Fibroblast of the aortic adventitia (primary cell): ENCODE measurements at places on chromosomes 12 and 14.

DNA sequence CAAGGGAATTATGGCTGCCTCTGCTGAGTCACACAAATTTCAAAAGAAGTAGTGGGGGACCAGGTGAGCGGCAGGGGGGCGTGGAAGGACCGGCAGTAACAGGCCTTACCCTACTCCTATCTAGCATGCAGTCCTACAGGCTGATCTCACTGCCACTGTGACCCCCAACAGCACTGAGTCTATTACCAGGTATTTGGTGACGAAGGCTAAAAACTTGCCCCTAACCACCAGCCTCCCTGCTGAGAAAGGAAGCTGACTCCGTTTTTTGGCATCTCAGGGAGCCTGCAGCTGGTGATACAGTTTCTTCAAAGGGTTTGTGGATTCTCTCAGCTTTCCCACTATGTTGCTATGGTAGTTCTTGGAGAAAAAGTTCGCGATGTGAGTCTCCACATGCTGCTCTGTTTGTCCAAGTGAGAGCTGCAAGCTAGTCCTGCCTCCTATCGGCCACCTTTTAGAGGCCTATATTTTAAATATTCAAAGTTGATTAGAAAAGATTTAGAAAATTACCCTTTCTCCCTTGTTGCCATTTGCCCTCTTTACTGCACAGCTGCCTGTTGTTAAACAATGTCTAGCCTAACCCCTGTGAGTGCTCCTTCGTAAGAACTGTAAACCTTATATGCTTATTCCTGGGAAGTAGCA, 57.1 kb upstream of the SLCO1B1 start:
- peak; percentile 1 for DNase-seq

DNA sequence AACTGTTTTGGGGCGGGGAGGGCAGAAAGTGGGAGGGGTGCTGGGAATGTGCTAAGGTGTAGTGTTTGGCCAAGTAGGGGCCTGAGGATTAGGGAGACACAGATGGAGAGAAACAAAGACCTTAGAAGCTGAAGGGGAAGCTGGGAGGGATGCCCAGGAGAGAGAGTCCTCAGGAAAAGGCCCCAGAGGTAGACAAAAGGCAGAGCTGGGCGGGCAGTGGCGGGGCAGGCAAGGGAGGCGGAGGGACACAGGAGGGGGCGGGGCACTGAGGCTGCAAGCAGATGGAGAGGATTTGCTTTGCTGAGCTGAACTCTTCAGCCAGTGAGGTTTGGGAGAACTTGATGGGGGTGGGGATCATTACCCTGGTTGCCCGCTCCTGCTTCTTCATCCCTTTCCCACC, 2.8 kb downstream of the PTMS start:
- no peak for DNase-seq

DNA sequence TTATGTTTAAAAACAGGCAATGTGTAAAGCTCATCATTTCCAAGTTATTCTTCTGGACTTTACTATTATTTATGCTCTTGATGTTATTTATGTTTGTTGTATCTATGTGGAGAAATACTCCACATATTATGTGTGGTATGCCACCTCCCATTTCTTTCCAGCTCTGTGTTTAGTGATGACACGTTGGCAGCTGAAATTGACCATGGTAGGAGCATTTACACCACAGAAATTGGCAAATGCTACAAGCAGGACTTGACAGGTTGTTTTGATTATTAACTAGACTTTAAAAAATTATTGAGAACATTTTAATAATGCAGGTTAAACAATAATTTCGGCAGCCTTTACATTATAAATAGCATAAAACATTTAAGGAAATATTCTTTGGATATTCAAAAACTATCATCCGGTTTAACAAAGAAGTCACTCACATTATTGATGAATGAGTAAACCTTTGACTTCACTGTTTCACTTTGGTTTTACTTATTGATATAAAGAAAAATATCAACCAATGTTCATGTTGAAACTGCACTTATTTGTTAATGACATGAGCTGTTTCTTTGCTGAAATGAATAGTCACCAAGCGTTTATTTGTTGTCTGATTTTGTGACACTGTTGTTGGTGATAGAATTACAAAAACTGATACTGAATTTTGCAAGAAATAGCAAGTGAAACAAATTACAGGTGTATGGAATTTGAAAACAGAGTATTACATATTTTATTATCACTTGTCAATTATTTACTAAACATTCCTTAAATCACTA, 76.8 kb downstream of the HMGA2 start:
- DNase-seq, result no peak

- no peak for DNase-seq
These were observed 373.5 kb upstream of the TBX3 start for GRCh38 chr12:115057445-115057844.

- DNase-seq, result peak; percentile 59
These were observed 365.6 kb downstream of the DPF3 start for GRCh38 chr14:72528059-72528862.

DNA sequence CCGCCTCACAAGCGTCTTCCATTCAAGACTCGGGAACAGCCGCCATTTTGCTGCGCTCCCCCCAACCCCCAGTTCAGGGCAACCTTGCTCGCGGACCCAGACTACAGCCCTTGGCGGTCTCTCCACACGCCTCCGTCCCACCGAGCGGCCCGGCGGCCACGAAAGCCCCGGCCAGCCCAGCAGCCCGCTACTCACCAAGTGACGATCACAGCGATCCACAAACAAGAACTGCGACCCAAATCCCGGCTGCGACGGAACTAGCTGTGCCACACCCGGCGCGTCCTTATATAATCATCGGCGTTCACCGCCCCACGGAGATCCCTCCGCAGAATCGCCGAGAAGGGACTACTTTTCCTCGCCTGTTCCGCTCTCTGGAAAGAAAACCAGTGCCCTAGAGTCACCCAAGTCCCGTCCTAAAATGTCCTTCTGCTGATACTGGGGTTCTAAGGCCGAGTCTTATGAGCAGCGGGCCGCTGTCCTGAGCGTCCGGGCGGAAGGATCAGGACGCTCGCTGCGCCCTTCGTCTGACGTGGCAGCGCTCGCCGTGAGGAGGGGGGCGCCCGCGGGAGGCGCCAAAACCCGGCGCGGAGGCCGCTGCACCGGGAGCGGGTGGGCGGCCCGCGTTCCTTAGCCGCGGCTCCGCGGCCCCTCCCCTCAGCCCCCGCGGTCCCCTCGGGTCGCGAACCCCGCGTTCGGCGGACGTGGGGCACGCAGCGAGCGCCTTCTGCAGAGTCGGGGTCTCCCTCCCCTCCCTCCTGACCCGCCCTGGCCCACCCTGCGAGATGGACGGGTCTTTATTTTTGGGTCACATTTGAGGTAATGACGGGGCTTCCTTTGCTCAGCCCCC, at the start of gene UBC:
TSS of gene UBC (minus strand) at position 259 of the 847 bp plus-strand sequence. CDS start 879 bp downstream, outside the sequence.
- DNase-seq, result peak; percentile 97

GRCh38 chr12:51860986-51861385, 12.5 kb upstream of the FIGNL2 start:
- no peak for DNase-seq

- DNase-seq, result no peak
These were observed 82.0 kb downstream of the BTG1 start for GRCh38 chr12:92063641-92064040.

- DNase-seq, result no peak
These were observed 155.8 kb downstream of the TPH2 start for GRCh38 chr12:72094490-72094889.
